ENCODE measurements at places on chromosomes 16 and 17.

DNA sequence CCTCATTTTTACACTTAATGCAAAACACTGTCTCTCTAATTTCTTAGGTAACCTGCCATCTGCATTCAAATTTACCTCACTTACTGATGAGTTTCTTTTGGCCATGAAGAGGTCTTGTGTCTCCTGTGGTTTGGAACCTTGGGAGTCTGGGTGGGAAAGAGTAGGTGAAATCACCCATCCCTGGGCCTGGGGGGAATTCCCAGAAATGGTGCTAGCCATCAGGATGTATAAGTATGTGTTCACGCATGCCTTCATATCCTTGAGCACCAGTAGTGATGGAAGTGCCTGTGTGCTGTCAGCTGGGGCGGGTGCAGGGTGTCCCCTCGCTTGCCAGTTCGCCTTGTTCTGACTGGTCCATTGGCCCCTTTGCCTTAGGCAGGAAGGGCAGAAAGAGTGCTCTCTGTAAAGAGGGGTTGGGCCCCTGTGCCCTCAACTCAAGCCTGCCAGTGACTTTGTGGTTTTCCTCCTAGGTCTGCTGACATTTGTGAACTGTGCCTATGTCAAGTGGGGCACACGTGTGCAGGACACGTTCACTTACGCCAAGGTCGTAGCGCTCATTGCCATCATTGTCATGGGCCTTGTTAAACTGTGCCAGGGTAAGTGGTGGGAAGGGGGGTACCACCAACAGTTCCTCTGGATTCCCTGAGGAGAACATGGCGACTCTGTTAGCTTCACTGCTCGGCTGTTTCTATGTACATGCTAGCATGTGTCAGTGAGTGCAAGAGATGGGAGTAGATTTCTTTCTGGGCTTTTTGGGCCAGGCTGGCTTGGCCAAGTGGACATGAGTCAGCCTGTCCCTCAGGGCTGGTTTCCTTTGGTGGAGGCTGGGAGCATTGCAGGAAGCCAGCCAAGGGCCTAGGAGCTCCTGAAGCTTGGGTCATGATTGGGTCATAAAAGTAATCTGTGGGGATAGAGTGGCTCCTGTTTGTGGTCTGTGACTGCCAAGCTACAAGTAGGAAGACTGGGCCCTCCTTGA lies 23.2 kb downstream of the SLC7A6OS start:
- DNase-seq, result no peak

DNA sequence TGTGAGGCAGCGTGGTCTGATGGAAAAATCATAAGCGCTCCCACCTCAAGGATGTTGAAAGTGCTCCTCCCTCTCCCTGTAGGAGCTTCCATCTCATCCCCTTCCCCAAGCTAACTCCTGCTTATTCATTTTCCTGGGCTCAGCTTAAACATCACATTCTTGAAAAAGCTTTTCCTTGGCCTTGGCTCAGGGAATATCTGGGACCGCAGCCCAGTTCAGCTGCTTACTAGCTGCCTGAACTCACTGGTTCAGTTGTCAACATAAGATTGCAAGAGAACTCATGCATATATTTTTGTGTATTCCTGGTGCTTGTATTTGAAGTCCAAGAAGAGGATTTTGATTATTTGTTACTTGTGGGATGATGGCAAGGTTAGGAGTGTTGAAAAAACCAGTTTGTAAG lies 91.5 kb downstream of the UTP18 start:
- DNase-seq, result no peak

DNA sequence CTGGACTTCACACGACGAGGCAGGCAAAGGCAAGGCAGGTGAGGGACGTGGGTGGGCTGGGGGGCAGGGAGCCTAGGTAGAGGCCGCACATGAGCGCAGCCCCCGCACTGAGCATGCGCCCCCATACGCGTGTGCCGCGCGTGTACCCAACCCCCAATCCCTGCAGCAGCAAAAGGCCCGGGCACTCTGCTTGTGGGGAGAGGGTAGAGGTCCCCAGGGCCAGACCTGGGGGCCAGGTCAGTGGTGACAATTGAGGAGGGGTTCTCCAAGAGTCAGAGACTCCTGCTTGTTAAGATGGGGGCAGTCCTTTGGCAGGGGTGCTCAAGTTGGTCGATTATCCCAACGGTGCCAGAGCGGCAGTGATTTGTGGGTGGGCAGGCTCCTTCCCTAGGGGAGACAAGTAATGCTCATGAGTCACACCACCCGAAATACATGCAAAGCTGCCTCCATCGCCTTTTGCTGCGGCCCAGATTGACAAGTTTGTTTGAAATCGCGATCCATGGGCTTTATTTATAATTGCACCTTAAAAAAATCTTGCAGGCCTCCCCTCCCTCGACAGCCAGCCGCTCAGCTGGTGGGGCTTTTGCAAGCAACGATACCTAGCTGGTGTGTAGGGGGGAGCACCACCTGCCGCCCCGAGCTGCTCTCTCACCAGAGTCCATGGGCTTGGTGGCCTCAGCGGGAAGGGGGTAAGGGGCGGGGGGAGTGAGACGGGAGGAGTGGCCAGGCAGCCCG lies 1.1 kb upstream of the GIT1 start:
- no peak for DNase-seq

DNA sequence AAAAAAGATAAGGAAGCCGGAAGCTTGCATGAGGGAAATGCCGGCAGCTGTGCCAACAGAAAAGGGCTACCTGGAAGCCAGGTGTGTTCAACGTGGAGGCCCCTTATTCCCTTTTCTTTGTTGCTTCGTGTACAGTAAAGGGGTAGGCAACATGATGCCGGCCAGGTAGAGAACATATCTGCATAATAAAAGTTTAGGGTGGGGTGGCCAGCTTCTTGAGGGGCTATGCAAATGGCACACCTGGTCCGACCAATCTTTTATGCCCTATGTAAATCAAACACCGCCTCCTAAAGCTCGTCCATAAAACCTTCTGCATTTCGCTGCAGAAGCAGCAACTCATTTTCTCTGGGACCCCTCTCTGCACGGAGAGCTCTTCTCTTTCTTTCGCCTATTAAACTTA lies 911.6 kb downstream of the KCNJ2 start:
- no peak for DNase-seq

GRCh38 chr16:53565296-53565863 lies 62.4 kb upstream of the AKTIP start:
- no peak for DNase-seq

- no peak for DNase-seq
Observed at GRCh38 chr17:31824766-31825360, 34.2 kb downstream of the COPRS start.

GRCh38 chr17:82200135-82200534 lies 12.5 kb downstream of the CCDC57 start:
- DNase-seq, result no peak

GRCh38 chr17:61389670-61390478 lies 9.8 kb upstream of the TBX2 start:
- peak; percentile 35 for DNase-seq

GRCh38 chr17:81536299-81537290 lies 8.4 kb downstream of the FSCN2 start:
- DNase-seq, result no peak

DNA sequence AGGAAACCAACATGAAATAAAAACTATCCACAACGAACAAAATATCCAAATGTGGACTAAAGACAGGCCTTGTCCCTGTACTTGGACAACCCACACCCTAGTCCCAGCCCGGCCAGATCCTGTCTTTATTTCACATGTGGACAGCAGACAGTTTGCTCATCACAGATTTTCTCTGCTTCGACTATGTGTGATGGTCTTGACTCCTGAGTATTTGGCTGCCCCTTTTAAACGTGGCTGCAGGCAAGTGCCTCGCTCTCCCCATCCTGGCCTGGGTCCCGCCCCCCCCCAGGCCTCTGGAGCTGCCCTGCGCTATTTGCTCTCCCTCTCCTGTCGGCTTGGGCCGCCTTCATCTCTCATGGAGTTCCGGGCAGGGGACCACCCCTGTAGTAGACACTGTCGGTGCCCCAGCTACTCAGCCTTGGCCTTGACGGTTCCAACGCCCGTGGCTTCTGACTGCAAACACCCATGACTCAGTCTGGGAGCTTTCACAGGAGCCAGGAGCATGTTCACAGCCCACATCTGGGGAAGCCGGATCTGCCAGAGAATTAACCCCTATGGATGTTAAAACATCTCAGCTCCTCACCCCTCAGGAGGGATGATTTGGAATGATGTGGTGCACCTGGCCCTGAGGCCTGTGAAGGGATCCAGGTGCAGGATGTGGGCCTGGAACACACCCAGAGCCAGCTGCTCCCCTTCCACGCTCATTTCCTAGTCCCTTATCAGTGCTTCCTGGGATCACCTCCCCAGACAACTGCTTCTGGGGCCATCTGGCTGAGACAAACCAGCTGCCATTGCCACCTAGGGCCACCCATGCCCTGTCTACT lies 229.7 kb upstream of the RPL38 start:
- DNase-seq, result no peak

DNA sequence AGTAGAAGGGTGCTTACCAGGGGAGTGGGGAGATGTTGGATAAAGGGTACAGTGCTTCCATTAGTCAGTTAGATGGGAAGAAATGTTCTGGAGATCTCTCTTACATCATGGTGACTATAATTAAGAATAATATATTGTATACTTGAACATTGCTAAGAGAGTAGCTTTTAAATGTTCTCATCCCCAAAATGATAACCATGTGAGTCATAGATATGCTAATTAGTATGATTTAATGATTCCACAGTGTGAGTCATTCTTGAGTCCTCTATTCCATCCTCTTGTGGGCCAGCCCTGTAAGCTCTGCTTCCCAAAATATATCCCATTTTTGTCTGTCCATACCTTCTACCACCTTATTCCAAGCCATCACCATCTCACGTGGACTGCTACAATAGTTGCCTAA lies 80.6 kb upstream of the CDH11 start:
- no peak for DNase-seq

GRCh38 chr17:335691-336090 lies 16.9 kb downstream of the RPH3AL start:
- no peak for DNase-seq

- DNase-seq, result no peak
Observed at GRCh38 chr16:81329947-81330346, 15.2 kb downstream of the GAN start.

- no peak for DNase-seq
Observed at GRCh38 chr16:88375996-88376834, 6.5 kb upstream of the ZNF469 start.

- DNase-seq, result no peak
Observed at GRCh38 chr17:62931101-62931500, 34.9 kb upstream of the TANC2 start.

DNA sequence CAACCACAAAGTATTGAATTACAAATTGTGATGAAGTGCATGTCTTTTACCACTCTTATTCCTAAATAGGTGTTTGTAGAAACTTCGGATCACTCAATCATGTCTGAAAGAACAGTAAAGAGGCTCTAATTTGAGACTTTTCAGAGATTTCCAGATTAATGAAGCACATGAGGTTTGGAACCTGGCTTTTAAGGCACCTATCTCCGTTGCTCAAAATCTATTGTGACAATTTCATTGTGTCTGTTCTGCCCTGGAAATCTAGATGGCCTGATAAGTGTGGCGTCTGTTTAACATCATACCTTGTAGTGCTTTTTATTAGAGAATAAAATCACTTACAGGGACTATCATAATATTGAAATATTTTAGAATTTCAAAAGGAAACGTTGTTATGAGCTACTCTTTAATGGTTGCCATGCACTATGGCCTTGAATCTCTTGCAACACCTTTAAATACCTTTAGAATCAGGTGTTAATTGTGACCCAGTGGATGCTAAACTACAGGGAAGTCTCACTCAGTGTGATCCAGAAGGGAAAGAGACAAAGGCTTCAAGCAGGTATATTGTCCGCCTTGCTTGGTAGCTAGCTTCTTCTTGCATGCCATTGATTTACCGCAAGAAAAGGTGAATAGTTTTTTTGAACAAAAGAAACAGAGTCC lies 210.3 kb downstream of the CNTNAP4 start:
- no peak for DNase-seq

GRCh38 chr17:72955391-72956140 lies 136.9 kb downstream of the SLC39A11 start:
- no peak for DNase-seq

DNA sequence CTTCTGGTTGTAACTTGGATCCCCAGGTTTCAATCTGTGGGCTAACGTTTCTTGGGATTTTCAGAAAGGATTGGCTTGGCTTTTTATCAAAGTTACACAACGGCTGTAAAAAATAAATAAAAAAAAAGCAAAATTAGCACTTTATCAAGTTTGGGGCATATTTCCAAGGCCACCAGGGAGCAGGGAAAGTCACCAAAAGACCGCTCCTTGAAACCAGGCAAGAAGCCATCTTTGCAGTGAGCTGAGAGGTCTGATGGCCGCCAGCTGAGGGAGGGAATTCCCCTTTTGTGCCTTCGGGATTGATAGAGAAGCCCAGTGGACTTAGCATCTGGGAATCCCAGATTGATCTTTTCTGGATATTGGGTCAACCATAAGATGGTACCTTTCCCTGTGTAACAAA lies 192.2 kb downstream of the WWOX start:
- no peak for DNase-seq

DNA sequence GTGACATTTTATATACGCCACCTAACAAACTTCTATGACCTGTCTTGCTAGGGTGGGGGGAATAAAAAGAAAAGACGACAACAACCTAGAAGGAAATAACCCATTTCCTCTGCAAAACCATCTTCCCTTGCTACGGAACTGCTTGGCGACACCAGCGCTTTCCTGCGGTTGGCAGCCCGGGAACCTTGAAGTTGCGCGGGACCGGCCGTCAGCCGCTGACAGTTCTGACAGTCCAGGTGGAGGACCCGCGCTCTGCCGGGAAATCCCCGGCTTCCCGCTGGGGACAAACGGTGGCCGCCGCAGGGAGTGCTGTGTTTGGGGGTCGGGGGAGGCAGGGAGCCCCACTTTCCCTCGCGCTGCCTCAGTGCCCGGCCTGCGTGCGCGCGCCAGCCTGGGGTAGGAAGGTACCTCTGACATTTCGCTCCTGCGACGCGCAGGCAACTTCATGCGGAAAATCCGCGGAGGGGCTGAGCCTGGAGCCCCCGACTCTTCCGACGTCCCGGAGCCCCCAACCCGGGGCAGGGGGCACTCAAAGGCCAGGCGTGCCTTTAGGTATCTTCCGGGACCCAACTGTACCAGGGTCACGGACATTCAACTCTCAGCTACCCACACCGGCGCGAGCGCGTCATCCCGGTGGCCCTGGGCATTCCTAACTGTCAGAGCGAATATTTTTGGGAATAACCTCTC lies 516 bp downstream of the SLC16A6 start:
- no peak for DNase-seq

- DNase-seq, result no peak
Observed at GRCh38 chr17:8018436-8018835, 16.0 kb downstream of the GUCY2D start.

DNA sequence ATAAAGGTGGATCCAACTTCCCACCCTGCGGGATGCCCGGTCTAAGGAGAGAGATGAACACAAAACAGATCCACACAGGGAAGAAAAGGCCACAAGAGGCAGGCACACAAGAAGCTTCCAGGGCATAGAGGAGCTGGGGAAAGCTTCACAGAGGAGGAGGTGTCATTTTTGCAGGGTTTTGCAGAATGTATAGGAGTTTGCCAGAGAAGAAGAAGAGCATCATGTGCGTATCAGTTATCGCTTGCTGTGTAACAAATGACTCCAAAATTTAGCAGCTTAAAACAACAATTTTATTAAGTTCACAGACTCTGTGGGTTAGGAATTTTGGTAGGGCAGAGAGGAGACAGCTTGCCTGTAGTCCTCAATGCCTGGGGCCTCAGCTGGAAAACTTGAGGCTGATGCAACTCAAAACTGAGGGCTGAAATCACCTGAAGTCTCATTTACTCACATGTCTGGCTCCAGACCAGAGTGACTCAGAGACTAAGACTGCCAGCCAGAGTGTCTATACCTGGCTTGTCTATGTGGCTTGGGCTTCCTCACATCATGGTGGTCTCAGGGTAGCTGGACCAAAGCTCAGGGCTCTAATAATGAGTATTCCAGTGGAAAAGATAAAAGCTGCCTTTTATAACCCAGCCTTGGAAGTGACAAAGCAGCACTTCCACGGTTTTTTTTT lies 33.9 kb upstream of the ZNF423 start:
- DNase-seq, result no peak
